ENCODE measurements at places on chromosomes 13 and 19.

GRCh38 chr13:66375756-66376155 lies 854.4 kb downstream of the PCDH9 start:
- DNase-seq: no peak

GRCh38 chr13:78602561-78603239 lies 652 bp downstream of the POU4F1 start:
- DNase-seq: no peak

DNA sequence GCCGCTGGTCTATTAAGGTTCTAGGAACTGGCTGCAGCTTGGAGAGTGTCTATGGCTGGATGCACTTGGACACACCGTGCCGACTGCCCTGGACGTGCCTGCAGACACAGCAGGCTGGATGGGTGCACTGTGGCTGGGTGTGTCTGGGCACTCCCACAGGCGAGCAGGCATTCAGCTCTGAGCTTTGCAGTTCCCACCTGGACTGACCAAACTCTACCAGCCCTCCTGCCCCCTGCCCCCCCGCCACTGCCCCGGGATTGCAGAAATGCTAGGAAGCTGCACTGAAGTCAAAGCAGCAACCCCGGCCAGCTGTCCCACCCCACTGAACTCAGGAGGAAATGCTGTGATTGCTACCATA lies 7.0 kb upstream of the LRP3 start:
- no peak for DNase-seq

- DNase-seq: no peak
These were observed 745.2 kb downstream of the PCDH17 start for GRCh38 chr13:58376775-58377174.

GRCh38 chr19:3599776-3600187 lies 6.9 kb downstream of the TBXA2R start:
- no peak for DNase-seq

DNA sequence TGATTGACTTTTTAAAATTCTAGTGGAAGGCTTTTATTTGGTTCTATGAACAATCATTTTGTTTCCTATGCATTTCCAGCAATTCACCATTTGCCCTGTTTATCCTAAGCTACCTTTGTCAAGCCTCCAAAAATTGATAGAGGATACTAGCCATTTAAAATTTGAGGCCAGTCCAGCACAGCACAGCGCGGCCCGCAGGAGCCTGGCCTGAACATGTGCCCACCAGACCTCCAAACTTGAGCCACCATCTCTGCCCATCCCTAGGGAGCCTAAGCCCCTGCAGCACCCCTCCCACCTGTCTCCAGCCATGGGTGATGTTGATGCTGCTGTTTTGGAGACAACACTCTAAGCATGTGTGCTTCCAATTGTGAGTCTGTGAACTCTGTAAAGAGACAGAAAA lies 57.5 kb downstream of the SPRYD7 start:
- DNase-seq: no peak

DNA sequence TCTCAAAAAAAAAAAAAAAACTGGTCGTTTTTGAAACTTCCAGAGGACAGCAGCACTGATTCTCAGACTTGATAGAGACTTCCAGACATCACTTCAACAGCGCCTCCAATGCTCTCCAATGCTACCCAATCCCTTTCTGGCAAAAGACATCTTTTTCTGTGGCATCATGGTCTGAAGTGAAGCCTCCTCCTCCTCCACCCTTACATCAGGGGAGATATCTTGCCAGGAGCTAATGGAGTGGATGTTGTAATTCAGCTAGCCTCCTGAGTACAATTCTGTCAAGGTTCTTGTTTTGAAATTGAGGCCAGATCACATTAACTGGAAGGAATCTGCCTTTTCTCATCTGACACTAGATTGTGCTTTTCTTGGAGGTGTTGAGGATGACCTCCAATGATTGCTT lies 24.2 kb downstream of the FXYD5 start:
- DNase-seq: no peak

GRCh38 chr13:52650731-52651130 lies 1.9 kb upstream of the SUGT1 start:
- DNase-seq: no peak

- DNase-seq: no peak
These were observed 110.2 kb downstream of the KLF5 start for GRCh38 chr13:73168953-73169401.

- no peak for DNase-seq
These were observed 20.7 kb downstream of the EPN1 start for GRCh38 chr19:55695511-55696290.

- no peak for DNase-seq
These were observed 206.8 kb downstream of the UQCRFS1 start for GRCh38 chr19:29006057-29006735.

DNA sequence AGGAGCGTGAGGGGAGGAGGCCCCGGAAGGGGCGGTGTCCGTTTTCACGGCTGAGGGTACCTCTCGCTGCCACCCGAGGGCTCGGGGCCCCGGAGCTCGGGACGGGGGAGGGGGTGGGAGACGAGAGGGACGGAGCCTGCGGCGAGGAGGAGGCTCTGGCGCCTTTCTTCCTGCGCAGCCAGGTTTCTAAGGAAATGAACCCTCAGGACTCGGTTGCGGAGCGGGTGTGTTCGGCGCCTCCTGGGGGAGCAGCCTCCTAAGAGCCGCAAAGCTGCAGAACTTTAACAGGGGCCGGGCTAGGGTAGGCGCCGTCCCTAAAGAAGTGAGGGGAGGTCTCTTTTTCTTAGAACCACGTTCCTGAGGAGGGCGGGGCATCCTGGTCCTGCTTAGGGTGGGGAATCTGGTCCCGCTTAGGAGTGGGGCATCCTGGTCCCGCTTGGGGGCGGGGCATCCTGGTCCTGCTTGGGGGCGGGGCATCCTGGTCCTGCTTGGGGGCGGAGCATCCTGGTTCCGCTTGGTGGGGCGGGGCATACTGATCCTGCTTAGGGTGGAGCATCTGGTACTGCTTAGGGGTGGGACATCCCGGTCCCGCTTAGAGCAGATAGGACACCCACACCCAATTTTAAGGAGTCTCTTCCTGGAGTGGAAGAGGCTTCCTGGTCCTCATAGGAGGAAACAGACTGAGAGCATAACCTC lies 6.2 kb downstream of the SYT5 start:
- peak; percentile 82 for DNase-seq

- peak; percentile 31 for DNase-seq
These were observed 107.5 kb downstream of the KLF12 start for GRCh38 chr13:74026753-74027152.

GRCh38 chr13:70390968-70391367 lies 282.7 kb upstream of the KLHL1 start:
- no peak for DNase-seq

DNA sequence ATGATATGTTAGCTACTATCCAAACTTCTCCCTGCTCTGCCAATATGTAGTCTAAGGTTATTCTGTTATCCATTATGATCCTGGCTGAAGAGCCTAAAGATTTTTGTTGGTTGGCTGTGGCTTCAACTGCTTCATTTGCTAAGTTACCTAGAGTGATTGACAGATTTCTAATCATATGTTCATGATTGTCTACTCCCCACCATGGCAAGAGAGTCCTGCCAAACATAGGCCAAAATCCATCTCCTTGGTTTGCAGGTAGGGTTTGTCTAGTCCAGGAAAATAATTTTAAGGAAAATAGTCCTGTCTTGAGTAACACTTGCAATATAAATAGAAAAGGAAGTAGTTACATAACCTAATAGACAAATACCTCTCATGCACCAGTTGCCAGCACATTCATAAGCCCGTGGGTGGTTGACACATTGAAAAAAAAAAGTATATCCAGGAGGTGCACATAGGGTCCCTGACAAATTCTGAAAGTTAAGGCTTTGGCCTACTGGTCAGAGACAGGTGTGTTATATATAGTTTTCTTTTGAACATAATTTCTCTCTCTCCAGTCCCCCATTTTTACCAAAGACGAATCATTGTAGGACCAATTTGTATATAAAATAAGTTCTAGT lies 5.4 kb upstream of the CBY2 start:
- no peak for DNase-seq

GRCh38 chr13:97499181-97499580 lies 65.2 kb downstream of the RAP2A start:
- DNase-seq: no peak

- no peak for DNase-seq
These were observed 8.3 kb upstream of the KCNN4 start for GRCh38 chr19:43789029-43789428.

DNA sequence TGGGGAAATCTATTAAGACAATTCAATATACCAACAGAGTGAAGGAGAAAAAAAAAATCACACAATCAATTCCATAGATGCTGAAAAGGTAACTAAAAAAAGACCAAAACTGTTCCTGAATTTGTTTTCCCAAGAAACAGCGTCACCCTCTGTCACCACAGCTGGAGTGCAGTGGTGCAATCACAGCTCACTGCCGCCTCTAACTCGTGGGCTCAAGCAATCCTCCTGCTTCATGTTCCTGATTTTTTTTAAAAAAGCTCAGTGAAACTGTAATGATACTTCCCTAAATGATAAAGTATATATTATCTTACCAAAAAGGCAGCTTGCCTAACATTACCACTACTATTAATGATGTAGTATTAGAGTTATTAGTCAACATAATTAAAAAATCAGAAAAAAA lies 19.6 kb upstream of the ZFP14 start:
- DNase-seq: no peak

DNA sequence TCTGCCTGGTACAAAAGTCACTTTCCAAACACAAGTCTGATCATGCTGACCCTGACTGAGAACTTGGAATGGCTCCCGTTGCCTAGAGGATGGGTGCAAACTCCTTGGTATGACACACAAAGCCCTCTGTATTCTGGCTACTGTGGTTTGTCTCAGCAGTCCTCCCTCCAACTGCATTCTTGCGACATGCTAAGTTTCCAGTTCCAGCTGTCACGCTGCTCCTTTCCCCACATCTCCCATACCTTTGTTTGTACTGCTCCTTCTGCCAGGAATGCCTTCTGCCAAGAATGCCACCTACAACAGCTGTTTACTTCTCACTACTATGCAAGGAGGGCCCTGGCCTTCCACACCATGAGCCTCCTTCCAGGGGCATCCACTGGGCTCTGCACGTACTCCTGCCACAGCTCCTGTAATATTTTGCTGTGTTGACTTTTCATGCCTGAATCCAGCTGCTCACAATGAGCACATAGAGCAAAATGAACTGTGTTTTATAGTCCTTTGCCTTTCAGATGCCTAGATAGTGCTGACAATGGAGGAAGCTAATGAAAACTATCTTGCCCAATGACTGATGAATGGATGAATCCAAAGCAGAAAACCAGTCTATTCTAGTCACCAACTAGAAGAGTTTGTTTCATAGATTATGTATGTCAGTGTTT lies 543.7 kb downstream of the EFNB2 start:
- no peak for DNase-seq

- DNase-seq: no peak
These were observed 15.5 kb upstream of the ISYNA1 start for GRCh38 chr19:18453269-18454024.

GRCh38 chr13:40406405-40407120 lies 259.9 kb downstream of the FOXO1 start:
- DNase-seq: no peak

DNA sequence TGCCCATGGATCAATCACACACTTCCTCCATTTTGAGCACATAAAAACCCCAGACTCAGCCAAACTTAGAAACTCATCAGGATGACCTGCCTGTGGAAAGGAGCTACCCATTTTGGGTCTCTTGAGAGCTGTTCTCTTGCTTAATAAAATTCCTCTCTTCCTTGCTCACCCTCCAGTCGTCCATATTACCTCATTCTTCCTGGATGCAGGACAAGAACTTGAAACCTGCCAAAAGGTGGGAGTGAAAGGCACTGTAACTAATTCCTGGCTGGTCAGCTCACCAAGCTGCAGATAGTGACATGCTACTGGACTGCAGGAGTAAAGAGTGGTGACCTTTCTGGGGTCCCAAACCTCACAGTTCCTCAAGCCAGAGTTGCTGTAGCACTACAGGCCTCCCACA lies 20.2 kb downstream of the LIG4 start:
- DNase-seq: no peak

DNA sequence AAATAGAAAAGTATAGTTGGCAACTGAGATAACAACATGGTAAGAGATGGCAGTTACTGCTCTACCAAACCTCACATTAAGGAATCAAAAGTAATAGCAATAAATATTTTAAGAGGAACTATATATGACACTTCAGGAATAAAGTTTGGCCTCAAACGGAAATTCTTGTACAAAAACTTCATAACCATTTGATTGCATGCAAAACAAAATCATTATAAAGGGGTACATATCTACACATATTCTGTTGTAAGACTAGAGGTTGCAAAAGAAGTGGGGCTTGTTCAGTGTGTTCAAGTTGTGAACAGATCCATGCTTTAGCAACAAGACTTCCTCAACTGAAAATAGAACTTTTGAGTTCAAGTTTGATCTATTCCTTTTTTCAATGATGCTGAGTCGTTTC lies 133.5 kb upstream of the MIR17HG start:
- DNase-seq: no peak

GRCh38 chr19:57047743-57048142 lies 72.0 kb upstream of the USP29 start:
- DNase-seq: no peak

DNA sequence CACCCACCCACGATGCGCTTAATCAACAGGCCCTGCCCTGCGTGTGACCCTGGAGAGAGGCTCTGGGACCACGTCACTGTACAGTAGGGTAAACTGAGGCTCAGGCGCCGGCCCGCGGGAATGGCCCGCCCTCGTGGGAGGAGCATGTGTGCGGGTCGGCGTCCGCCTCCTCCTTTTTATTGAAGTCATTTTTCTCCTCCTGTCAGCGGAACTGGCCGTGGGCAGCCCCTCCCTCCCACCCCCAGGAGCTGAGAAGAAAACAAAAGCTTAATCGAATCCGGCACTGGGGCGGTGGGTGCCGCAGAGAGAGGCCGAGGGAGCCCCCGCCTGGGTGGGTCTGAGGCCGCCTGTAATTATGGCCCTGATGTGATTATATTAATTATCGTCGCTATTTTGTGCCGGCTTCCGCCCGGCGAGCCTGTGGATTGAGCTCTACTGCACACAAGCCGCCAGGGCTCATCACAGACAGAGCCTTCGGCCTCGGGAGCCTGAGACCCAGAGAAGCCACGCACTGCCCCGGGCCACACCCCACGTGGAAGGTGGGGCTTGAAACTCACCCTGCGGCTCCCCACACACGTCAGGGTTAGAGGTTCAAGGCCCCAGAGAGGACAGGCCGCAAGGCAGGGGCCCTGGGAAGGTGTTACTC lies 7.0 kb downstream of the C2CD4C start:
- DNase-seq: peak; percentile 70

DNA sequence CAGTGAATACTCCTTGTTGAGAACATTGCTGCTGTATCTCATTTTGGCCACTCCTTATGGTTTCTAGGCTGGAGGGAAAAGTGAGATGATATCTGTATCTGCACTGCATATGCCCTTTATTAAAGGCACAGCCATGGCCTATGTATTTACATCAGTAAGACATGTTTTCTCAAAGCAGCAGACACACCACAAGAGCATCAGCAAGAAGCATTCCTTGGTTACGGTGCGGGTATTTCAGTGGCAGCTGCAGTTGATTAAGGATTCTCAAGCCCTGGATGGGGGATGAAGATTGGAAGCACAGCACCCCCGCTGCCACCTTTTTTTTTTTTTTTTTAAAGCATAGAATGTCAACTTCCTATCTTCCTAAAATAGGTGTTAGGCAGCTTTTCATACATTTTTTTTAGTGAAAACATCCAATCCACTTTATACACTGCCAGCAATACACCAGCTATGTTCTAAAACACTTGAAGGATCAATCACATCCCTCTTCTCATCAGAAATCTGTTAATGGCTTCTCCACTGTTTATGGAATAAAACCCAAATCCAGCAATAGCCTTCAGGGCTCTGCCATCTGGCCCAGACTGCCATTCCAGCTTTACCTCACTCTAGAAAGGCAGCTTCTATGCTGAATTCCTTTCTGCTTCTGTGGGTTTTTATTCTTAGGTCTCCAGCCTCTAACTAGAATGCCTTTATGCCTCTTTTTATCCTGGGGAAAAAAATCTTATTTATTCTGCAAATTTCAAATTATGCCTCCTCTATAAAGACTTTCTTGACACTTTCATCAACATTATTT lies 331.0 kb downstream of the DNAJC15 start:
- DNase-seq: no peak
